ENCODE measurements at places on chromosomes 7 and 10.
A peak's percentile ranks its signal among the peaks of the same experiment; 100 is the strongest.

DNA sequence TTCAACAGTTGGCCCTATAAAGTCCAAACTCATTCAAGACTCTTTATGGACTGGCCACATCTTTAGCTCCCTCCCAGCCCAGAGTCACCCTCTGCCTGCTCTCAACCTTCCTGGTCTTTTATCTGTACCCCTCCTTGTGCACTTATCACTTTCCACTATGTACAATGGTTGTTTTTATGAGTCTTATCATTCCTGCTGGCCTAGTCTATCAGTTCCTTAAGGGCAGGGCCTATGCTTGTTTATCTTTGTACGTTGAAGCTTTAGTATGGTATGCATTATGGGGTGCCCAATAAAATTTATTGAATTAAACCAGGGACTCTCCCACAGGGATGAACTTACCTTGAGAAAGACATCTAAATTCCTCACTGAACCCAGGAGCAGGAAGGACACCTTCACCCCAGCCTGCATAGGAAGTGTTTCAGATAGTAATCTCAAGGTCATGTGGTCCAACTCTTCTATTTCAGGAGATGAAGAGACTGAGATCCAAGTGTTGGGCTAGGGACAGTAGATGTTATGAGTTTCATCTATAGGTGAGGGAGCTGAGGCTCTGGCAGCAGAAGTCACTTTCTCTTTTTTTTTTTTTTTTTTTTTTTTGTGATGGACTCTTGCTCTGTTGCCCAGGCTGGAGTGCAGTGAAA lies 13.3 kb upstream of the PDCD4 start:
- DNase-seq = no peak

DNA sequence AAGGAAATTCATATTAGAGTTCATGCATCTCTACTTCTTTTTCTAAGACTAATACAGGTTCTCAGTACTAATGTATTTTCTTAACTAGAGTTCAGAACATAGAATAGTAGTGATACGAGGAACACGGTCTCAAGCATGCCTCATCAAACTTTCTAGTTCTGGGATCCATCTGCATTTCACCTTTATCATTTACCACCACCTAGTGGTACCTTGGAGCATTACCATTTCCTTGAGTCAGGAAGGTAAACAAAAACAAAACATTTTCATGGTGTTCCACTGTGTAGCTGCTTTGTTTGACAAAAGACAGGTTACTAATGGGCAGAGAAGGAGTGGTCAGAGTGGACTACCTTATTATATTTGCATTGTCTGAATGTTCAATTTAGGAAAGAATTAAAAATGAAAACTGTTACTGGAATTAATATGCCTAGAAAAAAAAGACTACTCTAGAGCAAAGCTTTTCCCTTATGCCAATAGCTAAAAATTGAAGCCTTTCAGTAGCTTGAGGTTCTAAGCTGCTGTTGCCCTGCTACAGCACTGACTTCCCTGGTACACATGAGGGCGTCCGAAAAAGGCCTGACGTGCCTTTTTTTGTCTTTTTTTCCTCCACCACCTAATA lies 44.5 kb downstream of the STARD3NL start:
- DNase-seq = peak; percentile 7

DNA sequence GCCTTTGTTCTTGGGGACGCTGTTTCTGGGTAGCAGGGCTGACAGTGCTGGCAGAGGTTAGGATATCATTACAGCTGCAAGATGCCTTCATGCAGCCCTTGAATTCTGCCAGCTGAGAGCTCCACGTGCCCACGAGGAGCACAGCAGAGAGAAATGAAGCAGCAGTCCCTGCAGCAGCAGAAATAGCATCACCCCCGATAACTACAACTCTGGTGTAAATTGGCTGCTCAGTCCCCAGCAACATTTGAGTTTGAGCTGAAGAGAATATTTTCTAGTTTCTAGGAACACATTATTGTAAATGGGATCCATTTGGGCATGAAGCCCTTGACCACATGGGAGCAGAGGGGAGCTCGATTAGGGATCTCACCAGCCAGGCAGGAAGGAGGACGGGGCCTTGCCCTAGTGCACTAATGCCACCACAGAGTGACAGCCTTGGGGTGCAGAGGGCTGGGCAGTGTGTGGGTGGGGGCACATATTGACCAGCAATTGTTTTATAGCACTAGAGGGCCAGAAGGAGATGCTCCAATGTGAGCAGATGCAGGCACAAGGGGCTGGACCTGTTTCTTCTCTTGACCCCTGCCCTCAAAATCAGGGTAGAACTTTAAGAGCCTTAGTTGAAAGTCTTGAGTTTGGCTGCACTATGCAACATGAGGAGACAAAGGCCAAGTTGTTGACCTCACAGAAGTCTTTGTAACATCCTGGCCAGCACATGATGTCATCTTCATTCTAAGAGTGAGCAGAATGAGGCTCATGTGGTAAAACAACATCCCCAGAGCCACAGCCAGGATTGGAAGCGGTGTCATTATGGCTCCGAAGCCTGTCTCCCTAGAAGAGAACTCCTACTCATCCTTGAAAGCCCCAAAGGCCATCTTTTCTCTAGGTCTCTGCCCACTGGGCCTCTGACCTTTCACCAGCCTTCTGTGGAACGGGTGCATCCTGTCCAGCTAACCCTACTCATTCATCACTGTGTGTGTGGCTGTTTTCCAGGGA lies 52.6 kb downstream of the ADCY1 start:
- DNase-seq = no peak

- no peak for DNase-seq
These were observed 175.9 kb downstream of the PTN start for GRCh38 chr7:137167609-137168008.

DNA sequence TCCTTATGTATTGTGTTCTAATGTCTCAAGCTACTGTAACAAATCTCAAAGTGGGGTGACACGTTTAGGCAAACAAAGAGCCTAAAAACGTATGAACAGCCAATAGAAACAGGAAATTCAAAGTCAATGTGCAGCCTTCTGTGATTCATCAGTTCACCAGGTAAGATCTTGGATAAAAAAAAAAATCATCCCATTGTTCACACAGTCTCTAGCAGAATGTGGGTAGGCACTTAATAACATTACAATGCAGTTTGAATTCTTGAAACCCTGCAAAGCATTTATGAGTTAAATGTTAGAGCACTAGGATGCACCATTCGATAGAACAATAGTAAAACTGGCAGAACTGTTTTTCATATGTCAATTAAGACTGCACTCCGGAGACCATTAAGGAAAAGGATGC lies 88.2 kb upstream of the HDAC9 start:
- no peak for DNase-seq

- no peak for DNase-seq
These were observed 13.2 kb upstream of the AOC1 start for GRCh38 chr7:150838965-150839650.

GRCh38 chr10:3294919-3295581 lies 122.5 kb upstream of the PITRM1 start:
- no peak for DNase-seq

DNA sequence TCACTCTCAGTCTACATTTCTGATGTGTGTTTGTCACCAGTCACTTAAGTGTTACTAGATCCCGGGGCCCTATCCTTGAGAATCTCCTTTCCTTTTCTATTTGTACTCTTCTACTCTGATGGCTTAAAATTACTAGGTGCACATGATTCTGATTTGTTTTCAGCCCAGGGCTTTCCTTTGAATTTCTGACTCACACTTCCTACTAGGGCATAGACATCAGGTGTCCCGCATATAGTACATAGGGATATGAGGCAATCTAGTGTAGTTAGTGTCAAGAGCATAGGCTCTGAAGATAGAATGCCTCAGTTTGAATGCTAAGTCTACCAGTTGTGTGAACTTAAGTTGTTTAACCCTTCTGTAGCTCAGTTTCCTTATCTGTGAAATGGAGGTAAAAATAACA lies 49.4 kb upstream of the LRRN3 start:
- DNase-seq = no peak

DNA sequence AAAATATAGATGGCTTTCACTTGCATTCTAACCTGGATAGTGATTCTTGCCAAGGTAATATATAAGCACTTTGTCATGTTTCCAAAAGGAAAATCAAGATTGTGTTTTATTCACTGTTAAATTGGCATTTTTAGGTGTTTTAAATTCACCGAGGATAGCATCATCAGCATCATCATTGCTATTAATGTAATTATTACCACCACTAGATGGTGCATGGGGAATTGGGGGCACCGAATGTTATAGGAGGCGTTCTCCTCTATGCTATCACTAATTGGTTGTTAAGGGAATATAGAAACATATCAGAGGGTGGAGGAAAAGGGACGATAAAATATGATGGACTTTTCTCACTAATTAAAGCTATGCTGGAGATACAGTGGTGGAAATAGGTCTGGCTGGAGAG lies 95.5 kb downstream of the CELF2 start:
- DNase-seq = peak; percentile 14

DNA sequence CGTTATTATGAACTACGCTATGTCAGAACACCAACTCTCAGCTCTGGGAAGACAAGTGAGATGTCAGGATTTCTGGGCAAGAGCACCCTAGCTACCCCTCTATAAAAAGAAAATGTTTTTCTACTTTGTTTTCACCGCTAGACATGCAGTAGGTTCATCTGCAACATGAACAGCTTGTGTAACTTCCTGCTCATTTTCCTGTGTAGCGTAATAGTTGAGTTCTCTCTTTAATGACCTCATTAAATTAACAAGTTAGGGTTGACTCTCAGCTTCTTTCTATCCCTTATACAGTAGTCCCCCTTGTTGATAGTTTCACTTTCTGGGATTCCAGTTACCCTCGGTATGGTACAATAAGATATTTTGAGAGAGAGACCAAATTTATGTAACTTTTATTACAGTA lies 329.4 kb upstream of the ZNF32 start:
- DNase-seq = no peak

- DNase-seq = peak; percentile 15
These were observed 166.9 kb upstream of the RNF32 start for GRCh38 chr7:156473476-156474240.
